ENCODE measurements at places on chromosomes 4 and X.
A peak's percentile ranks its signal among the peaks of the same experiment; 100 is the strongest.

- no peak for DNase-seq
These were observed 45.9 kb downstream of the PTCHD1 start for GRCh38 chrX:23380581-23380980.

DNA sequence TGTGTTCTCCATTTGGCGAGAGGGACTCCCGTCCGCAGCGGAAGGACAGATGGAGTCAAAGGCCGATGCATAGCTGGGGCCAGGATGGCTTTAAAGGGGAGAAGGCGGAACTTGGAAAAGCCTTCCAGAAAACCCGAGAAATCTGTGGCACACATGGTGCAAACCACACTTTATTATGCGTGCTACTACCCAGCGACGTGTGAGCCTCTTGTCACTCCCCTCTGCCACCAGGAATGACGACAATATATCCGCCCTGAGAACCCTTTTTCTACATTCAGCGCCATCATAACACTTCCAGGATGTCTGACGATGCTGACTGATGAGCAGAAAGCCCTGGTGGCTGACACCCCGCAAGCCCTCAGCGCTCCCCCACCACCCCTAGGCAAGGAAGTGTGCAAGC is 689 bp upstream of the DCHS2 start:
- DNase-seq, result no peak

DNA sequence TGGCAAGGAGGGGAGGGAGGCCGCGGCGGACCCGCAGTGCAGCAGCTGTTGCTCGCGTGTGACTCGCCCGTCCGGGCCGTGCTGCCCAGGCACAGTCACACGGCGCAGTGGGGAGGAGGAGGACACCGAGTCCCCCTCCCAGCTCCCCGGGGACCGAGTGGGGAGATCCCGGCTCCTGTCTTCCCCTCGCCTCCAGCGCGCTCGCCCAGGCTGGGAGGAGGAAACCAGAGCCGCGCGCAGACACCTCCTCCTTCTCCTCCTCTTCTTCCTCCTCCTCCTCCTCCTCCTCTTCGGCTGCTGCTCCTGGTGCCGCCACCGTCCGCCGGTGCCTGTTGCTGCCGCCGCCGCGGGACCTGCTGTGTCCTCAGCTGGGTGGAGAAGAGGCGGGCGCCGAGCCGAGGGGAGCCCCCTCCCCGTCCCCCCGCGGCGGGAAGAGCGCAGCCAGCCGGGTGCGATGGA is at the start of gene TBC1D1:
Gene TBC1D1 (plus strand): TSS at position 284 of the 459 bp plus-strand sequence. CDS start 11,012 bp downstream, outside the sequence.
- DNase-seq, result peak; percentile 23

- no peak for DNase-seq
These were observed 6.8 kb upstream of the FGF2 start for GRCh38 chr4:122819708-122820449.

- no peak for DNase-seq
These were observed 3.9 kb downstream of the PRSS12 start for GRCh38 chr4:118348886-118349285.

DNA sequence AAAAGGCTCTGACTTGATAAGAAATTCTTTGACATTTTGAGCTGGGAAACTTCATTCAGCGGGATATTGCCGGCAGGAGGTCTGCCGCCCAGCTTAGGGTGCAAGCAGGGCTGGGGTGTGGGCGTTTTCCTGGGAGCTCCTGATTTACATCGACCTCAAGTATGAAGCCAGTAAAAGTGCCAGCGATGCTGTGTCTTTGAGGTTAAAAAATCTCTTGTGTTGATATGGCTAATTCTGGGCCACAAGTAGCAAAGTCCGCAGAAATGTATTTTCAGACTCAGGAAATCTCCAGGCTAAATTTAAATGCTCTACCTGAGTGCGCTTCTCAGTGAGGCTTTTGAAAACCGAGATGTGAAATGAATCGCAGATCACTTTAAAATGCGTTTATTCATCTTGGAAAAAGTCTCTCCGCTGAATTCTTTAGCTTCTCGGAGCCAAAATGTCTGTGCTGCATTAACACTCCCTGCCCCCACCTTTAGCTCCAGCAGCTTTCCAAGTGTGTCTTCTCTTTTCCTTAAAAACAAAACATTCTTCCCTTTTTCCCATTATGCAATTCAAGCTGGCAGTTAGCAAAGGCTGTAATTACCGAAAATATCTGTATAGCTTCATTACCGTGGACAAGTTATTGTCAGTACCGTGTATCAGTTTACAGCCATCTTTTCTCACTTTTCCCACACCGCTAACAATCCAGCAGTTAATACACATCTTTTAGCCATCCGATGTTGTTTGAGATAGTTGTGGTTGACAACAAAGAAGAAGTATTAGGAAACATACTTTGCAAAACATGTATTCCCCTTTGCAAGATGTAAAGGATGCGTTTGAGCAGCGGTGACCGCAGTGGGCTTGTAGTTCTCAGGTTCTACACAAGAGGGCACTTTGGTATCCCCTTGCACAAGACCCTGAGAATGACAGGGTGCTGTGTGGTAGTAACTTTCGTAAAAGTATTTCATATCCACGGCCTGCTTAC is 136.0 kb upstream of the STX18 start:
- DNase-seq, result peak; percentile 54

DNA sequence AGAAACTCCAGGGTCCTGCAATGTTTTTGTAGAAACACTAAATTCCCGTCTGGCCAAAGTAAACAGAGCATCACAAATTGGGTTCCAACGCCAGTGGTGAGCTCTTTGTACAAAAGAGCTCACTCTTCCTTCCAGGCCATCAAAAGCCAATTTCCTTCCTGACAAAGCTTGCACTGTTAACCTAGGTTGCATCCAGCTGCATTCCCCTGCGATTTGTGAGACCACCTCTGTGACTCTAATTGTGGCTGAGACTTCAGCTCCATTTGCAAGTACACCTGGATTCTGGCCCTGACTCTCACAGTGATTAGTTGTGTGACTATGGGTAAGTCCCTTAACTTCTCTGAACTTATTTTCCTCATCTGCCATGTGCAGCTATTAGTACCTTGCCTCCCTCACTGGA is 212.5 kb upstream of the CXorf66 start:
- DNase-seq, result no peak

DNA sequence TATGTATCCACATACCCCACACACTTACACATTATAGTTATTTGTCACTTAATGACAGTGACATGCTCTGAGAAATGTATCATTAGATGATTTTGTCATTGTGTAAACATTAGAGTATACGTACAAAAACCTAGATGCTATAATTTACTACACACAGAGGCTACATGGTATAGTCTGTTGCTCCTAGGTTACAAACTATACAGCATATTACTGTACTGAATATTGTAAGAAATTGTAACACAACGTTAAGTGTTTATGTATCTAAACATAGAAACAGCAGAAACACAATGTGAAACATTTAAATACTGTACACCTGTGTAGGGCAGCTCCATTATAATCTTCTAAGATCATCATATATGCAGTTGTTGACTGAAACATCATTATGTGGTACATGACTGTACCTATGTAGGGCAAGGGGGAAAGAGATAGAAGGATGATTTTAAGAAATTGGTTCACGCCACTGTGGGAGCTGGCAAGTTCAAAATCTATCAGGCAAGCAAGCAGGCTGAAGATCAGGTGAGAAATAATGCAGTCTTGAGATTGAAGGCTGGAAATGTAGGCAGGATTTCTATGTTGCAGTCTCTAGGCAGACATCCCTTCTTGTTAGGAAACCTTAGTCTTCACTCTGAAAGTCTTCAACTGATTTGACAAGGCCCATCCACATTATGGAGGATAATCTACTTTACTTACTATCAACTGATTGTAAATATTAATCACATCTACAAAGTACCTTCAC is 78.0 kb upstream of the CPEB2 start:
- DNase-seq, result no peak

GRCh38 chr4:97104006-97104405 is 1039.3 kb downstream of the STPG2 start:
- DNase-seq, result no peak

DNA sequence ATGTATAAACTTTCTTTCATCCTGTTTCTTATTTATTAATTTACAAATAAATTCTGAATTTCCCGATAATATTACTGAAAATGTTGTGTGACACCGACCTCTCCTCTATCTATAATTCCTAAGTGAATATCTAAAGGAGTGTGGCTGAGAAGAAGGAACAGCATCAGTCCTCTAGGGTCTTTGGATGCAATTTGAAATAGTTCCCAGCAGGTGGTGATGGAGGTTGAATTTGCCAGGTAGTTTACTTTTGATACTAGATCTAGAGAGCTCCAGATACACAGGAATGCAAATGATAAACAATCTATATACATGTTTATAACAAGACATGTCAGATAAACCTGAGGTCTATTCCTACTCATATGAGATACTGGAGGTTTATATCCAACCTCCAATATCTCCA is 305.4 kb downstream of the PCDH18 start:
- no peak for DNase-seq

- no peak for DNase-seq
These were observed 15.0 kb downstream of the G6PD start for GRCh38 chrX:154531626-154532025.

DNA sequence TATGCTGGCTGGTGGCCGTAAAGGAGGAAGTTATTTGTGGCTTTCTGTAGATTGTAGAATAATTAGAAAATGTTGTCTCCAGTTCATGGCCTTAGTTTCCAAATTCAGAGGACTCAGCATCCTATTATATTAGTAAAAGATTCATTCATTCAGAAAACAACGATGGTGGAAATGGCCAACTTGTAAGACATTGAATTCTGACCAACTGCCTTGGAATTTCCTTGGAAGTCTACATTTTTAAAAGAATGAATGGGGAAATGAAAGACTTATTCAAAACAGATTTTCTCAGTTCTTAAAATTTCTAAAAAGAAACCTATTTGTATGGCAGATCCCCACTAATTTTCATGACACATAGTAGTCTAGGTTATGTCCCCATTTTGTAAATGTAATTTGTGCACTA is 561.5 kb downstream of the ANKRD50 start:
- DNase-seq, result no peak

- DNase-seq, result no peak
These were observed 640.0 kb downstream of the RAB28 start for GRCh38 chr4:12844141-12844540.

GRCh38 chr4:118957722-118958445 is 69.2 kb downstream of the SYNPO2 start:
- DNase-seq, result no peak

DNA sequence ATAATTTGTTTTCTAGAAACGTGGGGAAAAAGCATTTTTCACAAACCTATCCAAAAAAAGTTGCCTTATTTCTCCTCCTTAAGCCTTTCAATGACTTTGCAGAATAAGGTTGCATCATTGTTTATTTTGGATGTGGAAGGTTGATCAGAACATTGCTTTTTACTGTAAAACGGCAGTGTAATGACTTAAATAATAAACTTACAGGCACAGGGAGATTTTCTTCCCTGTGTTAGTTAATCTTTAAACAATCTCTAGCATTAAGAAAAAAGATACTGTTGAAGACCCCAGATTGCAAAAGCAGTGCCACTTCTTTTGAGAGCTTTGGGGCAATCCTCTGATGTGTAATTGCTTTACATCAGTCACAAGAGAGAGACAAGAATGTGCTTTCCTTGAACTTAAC is 153.4 kb downstream of the ARX start:
- DNase-seq, result no peak

- DNase-seq, result no peak
These were observed 79.6 kb upstream of the ZNF827 start for GRCh38 chr4:146018247-146018646.

GRCh38 chr4:34732176-34732950 is 1512.0 kb downstream of the ARAP2 start:
- no peak for DNase-seq

GRCh38 chrX:56728321-56728720 is 722 bp upstream of the NBDY start:
- no peak for DNase-seq

DNA sequence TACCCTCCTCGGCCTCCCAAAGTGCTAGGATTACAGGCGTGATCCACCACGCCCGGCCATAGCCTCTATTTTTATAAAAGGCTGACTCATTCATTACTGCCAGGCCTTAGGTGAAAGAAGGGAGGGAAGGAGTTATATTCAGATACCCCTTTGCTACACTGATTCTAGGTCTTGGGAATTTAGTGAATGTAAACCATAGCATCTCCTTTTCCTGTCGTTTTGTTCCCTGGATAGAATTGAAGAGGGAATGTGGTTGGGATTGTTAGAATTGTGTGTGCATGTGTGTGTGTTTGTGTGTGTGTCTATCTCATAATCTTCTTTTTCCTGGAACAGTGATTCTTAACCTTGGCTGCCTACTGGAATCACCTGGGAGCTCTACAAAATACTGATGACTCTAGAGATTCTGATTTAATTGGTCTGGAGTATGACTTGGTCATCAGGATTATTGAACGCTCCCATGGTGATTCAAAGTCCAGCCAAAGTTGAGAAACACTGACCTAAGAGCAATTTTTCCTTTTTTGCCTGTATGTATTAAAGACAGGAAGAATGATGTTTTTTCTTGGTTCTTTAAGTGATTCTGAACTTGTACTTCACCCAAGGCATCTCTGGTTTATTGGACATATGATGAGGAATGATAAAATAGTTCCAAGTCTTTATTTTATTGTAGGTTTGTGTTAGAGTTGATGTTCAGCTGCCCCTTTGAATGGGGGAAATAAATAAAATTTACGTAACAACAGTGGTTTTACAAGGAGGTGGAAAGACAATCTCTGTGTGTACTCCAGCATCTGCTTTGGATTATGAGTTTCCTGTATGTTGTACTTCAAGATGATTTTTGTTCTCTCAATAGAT is 37.0 kb downstream of the NAP1L5 start:
- peak; percentile 38 for DNase-seq

- no peak for DNase-seq
These were observed 18.3 kb upstream of the PGRMC2 start for GRCh38 chr4:128305942-128306341.

DNA sequence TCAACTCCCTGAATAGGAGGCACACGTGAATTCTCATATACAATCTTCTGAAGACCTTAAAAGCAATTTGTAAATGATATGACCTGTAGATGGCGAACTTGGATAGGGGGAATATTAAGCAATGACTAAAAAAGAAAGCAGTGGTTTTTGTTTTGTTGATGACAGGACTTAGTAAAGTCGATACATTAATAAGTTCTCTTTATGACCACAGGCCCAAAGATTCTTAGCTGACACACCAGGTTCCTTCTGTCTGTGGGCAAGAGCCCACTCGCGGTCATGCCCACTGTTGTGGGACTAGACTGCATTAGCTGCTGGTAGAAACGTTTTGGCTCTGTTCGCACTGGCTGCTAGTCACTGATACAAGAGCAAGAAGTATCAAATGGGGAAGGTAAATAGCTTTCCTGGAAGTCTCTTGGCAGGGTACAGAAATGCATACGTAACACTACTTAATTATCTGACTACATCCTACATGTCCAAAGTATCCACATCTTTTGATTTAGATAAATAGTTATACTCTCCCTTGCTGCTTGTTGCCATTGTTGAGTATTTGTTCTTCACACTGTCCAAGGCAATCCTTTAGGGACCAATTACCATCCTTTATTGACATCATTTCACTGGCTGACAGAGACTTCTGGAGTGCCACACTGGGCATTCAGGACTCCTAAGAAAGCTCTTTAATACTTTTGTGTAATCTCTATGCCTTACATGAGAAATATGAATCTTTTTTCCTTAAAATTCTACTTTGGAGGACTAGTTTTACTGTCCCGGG is 31.0 kb downstream of the ALPK1 start:
- peak; percentile 38 for DNase-seq

DNA sequence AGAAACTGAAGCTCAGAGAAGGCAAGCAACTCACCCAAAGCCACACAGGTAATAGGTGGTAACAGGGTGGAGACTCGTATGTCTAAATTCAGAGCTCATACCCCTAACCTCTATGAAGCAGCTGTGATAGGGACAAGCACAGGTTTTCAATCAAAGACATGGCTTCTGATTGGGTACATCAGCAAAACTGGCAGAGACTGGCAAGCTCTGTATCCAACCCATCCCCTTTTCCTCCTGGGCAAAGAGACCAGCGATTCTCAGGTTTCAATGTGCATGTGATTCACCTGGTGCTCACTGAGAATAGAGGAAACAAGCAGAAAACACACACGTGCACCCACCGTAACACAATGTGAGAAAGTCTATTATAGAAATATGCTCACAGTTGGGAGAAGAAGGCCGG is 153.0 kb downstream of the SMIM20 start:
- no peak for DNase-seq

All from hindlimb muscle (tissue), 1 donor.